ENCODE measurements at places on chromosomes 12 and 14. TPM values are rescaled to one million over a fixed set of nuclear protein-coding genes. Genes with fewer than 3 reads are reported as not detected.

Gene NDUFB1
- total RNA-seq, result 282 TPM

GRCh38 chr14:103708750-103709187, 6.5 kb downstream of the XRCC3 start:
- no peak for DNase-seq

DNA sequence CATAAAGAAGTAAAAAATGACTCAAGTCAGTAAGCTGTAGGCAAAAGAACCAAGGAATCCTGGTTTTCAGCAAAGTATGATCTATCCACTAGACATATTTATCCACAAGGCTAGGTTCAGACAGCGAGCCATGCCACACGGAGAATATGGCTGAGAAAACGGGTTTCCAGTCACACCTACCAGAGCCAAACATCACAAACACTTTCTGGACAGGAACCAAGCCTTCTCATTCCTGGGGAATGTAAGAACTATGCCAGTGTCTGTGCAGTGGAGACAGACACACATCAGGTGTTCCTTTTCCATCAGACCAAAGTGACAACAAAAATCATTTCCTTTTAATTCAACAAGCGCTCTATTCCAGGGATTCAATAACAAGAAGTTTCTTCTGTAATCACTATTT, 41.1 kb downstream of the AREL1 start:
- no peak for DNase-seq

DNA sequence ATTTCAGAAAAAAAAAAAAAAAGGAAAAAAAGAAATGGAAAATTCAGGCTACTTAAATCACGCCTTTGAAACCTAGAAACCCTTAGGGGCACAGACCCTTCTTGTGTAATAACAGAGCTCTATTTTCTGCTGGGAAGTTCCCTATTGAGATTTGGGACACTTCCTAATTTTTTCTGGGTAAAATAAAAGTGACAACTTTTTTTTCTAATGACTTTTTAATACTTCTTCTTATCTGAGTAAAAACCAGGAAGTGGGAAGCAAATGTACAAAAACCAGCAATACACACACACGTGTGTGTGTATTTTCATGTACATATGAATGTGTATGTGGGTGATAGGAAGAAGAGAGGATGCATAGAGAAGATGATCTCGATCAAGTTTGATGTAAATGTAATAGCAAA, 35.8 kb downstream of the ETV6 start:
- DNase-seq, result no peak

Gene BCL2L14
- total RNA-seq, result 50.1 TPM

- DNase-seq, result no peak
These were observed 510 bp upstream of the TTC8 start for GRCh38 chr14:88823968-88824313.

Gene RNU4-1
- total RNA-seq, result under 0.01 TPM

DNA sequence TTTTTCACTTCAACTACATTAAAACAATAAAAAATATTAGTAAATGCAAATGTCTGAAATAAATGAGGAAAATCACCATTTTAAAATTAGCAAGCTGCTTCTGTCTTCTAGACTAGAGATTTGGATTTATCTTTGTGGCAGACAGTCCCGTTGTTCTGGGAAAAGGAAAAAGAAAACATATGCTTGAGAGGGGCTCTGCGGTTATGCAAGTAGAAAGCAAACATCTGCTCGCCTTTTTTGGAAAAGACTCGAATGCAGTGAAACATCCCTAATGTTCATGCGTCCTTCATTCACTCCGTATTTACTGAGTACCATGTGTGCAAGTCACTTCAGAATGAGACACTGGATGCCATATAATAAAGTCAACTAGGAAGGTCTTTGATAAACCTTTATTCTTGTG, 44.9 kb downstream of the IFNG start:
- DNase-seq, result no peak

Gene SLC10A1
- total RNA-seq, result not detected

Gene TPPP2
- total RNA-seq, result not detected

GRCh38 chr14:53711205-53711604, 245.4 kb downstream of the BMP4 start:
- no peak for DNase-seq

Gene PPP1R36
- total RNA-seq, result 9.5 TPM

GRCh38 chr12:126636821-126637220, 1571.6 kb downstream of the AACS start:
- no peak for DNase-seq

DNA sequence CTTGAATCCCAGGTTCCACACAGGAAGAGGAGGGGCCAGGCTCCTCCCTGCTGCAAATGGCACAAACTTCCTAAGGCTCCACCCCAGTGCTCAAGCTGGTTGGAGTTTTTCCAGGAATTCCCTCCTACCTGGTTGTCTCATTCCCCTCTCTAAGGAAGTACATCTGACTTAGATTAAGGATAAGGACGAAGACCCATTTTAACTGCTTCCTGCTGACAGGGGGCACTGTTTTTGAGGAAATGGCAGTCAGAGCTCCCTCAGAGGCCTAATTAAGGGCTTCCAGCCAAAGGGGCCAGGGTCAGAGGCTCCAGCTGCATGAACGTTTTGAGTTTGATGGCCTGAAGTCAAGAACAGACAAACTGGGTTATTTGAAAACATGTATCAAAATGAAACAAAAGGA, 1084.7 kb downstream of the SLC6A15 start:
- DNase-seq, result no peak

- DNase-seq, result no peak
These were observed 62.3 kb downstream of the RAB35 start for GRCh38 chr12:120054293-120054692.

GRCh38 chr12:126608607-126609175, 1543.5 kb downstream of the AACS start:
- DNase-seq, result no peak

Gene C14orf132
- total RNA-seq, result 4.2 TPM

DNA sequence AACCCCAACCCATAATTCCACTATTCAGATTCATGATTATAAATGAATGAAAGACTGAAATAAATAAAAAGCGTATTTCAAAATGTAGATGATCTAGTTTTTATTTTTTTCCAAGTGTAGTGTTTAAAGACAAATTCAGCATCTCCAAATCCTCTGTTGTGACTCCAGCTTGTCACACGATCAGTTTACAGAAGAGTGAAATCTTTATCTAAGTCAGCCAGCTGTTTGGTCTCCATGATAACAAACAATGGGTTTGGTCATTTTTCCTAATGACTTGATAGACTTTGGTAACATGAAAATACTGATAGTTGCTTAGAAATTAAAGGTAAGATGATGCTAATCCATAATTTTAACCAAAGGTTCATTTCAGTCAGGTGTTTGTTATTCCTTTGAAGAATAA, 114.5 kb upstream of the RASSF8 start:
- DNase-seq, result no peak

Gene DIO2
- total RNA-seq, result 0.68 TPM

Gene TAS2R31
- 17.2 TPM for total RNA-seq

- no peak for DNase-seq
These were observed 66.0 kb upstream of the GTF2A1 start for GRCh38 chr14:81286574-81287370.

Gene BDKRB2
- total RNA-seq, result 16.8 TPM

- DNase-seq, result no peak
These were observed 89.0 kb downstream of the SETD3 start for GRCh38 chr14:99391671-99392070.

Gene TC2N
- total RNA-seq, result 65.5 TPM

GRCh38 chr14:20494935-20495766, 10.2 kb upstream of the RNASE10 start:
- DNase-seq, result no peak

DNA sequence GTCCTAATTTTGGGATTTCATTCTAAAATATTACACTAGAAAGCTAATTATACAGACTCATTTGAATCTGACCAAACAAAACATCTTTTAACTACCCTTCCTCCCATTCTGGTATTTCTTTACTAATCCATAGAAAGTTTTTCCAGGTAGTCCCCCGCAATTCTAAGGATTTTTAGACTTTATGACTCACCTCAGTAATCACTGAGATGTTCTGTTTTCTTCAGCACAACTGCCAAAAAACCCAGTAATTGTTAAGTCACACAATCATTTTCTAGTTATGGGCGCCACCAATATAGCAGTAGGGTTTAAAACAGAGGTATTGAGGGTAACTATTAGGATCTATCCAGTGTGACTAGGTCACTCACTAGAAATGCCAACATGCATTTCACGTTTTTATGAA, 1.6 kb upstream of the ARID4A start:
- no peak for DNase-seq

DNA sequence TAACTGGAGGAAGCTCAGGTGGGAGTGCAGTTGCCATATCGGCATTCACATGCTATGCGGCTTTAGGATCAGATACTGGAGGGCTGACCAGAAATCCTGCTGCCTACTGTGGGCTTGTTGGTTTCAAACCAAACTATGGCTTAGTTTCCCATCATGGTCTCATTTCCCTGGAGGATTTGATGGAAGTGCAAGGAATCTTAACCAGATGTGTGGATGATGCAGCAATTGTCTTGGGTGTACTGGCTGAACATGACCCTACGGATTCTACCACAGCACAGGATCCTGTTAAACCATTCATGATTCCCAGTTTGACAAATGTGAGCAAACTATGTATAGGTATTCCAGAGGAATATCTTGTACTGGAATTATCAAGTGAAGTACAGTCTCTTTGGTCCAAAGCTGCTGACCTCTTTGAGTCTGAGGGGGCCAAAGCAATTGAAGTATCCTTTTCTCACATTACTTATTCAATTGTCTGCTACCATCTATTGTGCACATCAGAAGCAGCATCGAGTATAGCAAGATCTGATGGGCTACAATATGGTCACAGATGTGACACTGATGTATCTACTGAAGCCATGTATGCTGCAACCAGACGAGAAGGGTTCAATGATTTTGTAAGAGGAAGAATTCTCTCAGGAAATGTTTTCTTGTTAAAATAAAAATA, 42.9 kb downstream of the RALGAPA1 start:
- no peak for DNase-seq

DNA sequence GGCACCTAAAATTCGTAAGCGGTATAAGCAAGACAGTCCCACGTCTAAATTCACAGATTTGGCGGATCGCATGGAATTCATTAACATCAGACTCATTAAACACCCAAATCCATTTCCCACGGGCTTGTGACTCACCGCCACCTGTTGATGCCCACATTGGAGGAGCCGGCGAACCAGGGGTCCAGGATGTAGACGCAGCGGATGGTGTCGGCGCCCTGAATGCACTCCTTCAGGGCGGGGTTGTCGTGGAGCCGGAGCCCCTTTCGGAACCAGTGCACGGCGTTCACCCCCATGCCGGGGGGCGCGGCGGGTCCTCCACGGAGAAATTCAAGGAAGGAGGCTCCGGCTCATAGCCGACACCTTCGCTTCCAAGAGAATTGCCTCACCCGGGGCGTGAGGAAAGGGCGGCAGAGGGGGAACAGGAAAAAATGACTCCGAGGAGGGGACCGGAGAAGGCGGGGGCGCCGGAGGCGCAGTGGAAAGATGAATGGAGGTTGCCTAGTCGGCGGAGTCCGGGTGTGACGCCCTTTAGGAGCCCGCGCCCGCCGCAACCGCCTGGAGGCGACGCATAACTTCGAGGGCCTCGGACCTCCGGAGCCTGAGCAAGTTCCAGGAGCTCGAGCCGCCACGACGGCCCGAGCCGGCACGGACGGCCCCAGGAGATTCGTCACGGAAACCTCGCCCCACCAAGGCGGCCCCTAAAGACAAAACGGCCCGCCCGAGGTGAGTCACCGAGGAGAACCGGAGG, 506 bp downstream of the CRY1 start:
- peak; percentile 47 for DNase-seq

DNA sequence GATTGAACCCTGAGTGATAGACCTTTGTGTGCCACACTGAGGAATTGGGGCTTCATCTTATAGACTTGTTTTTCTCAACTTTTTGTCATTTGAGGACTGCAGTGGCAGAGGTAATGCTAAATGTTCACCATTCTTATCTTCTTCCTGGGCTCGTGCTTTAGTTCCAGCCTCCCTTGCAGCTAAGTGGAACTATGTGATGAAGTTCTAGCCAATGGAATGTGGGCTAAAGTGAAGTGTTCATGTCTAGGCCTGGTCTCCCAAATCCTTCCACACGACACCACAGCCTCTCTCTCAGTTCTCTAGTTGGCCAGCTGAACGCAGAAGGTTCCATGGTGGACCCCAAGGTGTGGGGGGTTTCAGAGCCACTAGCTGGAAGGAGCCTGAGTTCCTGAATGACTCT, 42.4 kb upstream of the CCDC63 start:
- DNase-seq, result no peak

DNA sequence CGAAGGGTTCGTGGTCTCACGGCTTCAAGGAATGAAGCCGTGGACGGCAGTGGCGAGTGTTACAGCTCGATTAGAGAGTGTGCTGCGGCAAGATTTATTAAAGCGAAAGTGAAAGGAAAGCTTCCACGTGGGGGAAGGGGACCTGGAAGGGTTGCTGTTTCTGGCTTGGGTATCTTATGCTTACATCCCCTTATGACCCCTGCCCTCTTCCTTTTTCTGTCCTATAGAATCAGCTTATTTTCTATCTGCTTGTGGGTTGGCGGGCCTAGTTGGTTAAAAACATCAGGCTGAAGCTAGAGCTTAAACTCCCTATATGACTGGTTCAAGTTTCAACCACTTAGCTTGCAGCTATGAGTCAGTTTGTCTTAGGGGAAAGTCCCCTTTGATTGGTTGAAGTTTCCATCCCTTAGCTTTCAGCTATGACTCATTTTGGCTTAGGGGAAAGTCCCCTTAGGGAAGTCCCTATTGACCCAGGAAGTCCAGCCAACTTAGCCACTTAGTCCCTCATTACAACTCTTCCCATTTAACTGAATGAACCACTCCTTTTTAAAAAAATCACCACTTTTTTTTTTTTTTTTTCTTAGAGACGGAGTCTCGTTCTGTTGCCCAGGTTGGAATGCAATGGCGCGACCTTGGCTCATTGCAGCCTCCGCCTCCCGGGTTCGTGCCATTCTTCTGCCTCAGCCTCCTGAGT, 1494.7 kb upstream of the TMEM132C start:
- DNase-seq, result peak; percentile 15

Gene SERPINA9
- total RNA-seq, result not detected

Gene KRT78
- total RNA-seq, result not detected

DNA sequence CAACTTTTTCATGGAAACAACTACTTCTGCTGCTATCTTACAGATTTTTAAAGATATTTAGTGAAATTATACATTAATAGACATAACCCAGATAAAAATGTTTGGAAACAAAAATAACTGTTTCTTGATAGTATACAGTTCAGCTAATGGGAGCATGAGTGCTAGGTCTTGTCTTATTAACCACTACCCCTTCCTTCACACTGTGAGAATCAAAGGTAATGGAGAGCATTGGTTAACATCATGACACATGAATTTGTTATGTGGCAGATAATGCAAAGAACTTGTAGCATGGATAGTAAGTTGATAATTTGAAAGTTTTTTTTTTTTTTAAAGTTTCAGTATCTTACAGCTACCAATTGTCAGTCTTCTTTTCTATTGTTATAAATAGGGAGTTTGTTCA, 44.2 kb downstream of the CCDC91 start:
- DNase-seq, result no peak

GRCh38 chr14:69363055-69363454, 35.0 kb downstream of the ERH start:
- no peak for DNase-seq

Gene CD4
- total RNA-seq, result 4.1 TPM

- DNase-seq, result no peak
These were observed 8.2 kb downstream of the SPRYD3 start for GRCh38 chr12:53070877-53071492.

GRCh38 chr14:71734885-71735284, 197.3 kb upstream of the RGS6 start:
- DNase-seq, result no peak

GRCh38 chr12:15602051-15602672, 187.0 kb downstream of the EPS8 start:
- no peak for DNase-seq

Gene TAS2R7
- not detected for total RNA-seq

Gene ATF7
- 27.2 TPM for total RNA-seq

Measured in transverse colon (tissue), 4 donors.